Activated naive CD4-positive, alpha-beta T cell treated with anti-CD3 and anti-CD28 coated beads for 36 hours (primary cell): ENCODE measurements at places on chromosomes 7 and 10. TPM values are rescaled to one million over a fixed set of nuclear protein-coding genes. Genes with fewer than 3 reads are reported as not detected.

The GHITM gene
- total RNA-seq = 281 TPM

DNA sequence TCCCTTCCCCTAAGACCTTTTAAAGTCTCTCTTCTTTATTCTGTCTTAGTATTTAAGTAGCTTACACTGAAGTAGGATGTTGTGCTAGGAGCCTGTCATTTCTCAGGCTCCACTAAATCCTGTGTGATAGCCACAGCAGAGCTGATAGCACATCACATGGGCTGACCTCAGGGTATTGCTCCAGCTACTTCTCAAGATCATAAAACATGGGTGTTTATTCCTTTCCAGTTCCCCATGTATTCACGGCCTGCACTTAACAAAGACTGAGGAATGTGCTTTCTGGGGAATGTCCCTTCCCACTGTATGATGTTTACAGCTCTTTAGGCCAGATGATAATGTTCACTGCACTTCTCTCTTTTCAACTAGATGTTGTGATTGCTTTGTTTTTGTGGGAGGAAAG, 1086.8 kb downstream of the KCNMA1 start:
- peaks cover 7% of the 10 kb centered on the region for H3K27me3 ChIP-seq
- DNase-seq = no peak
- H3K36me3 ChIP-seq = no peaks in the 10 kb centered on the region
- H3K4me3 ChIP-seq = no peak overlapping the region
- no peaks in the 10 kb centered on the region for H3K4me1 ChIP-seq

DNA sequence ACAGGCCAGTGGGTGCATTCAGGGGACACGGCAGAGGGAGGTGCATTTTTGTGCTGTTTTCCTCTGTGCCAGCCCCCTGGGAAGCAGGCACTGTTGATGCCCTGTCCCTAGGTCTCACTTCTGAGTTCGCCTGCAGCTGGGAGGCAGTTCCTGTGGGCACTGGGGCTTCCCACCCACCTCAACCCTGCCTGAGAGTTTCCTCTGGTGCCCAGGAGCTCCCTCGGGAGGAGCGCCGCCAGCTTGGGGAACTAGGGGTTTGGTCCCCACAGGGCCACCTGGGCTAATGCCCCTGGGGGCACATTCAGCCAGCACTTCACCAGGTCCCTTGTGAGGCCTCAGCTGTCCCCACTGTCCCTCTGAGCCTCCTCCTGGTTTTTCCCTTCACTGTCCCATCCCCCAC, 178.2 kb upstream of the RHEB start:
- peaks cover 4% of the 10 kb centered on the region for H3K4me1 ChIP-seq
- H3K4me3 ChIP-seq = no peak overlapping the region
- H3K27ac ChIP-seq = no peak overlapping the region
- no peaks in the 10 kb centered on the region for H3K36me3 ChIP-seq
- no peak for DNase-seq

- H3K36me3 ChIP-seq = no peaks in the 10 kb centered on the region
- peaks cover 12% of the 10 kb centered on the region for H3K4me1 ChIP-seq
- H3K4me3 ChIP-seq = no peak overlapping the region
- no peak for DNase-seq
Measured at GRCh38 chr10:88038268-88038667, 174.8 kb downstream of the PTEN start.

- no peaks in the 10 kb centered on the region for H3K27me3 ChIP-seq
- DNase-seq = no peak
- H3K4me3 ChIP-seq = no peak overlapping the region
Measured at GRCh38 chr7:76347710-76348109, 11.1 kb downstream of the YWHAG start.

DNA sequence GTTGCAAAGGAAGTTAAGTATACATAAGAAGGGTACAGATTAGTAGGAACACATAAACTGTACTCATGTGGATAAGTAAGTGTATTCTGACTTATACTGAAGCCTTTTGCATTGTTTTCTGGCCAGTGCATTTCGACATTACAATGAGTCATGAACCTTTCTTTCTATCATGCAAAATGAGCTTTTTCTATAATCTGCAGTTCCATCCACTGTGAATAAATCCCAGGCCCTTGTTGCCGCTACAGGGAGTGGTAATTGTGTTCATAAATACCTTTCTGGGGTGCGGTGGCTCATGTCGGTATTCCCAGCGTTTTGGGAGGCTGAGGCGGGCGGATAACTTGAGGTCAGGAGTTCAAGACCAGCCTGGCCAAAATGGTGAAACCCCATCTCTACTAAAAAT, 858.3 kb downstream of the GRM8 start:
- DNase-seq = no peak
- no peaks in the 10 kb centered on the region for H3K27me3 ChIP-seq
- no peak overlapping the region for H3K4me3 ChIP-seq
- H3K4me1 ChIP-seq = no peaks in the 10 kb centered on the region

DNA sequence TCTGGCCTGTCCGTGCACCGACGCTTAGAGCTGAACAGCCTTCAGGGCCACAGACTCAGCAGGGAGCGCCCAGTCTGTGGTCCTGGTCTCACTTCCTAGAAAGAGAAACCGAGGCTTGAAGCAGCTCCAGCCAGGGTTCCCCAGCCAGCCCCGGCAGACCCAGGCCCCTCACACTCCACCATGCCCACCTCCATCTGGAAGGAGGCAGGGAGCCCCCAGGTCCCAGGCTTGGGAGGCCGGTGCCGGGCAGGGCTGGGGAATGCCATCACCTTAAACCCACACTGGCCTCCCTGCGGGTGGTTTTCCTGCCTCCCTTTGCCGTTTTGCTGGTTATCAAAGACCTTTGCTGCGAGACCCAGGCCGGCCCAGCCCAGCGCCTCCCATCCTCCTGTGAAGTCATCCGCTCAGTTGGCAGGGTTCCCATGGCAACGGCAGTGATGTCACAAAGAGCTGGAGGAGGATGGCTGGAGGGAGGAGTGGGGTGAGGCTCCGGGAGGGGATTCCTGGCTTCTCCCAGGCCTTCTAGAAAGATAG, 24.0 kb downstream of the ELFN1 start:
- H3K27ac ChIP-seq = no peak overlapping the region
- H3K36me3 ChIP-seq = no peaks in the 10 kb centered on the region
- peak; percentile 4 for DNase-seq

The PYROXD2 gene
- 5.0 TPM for total RNA-seq
